ENCODE measurements at places on chromosomes 12 and 14.

DNA sequence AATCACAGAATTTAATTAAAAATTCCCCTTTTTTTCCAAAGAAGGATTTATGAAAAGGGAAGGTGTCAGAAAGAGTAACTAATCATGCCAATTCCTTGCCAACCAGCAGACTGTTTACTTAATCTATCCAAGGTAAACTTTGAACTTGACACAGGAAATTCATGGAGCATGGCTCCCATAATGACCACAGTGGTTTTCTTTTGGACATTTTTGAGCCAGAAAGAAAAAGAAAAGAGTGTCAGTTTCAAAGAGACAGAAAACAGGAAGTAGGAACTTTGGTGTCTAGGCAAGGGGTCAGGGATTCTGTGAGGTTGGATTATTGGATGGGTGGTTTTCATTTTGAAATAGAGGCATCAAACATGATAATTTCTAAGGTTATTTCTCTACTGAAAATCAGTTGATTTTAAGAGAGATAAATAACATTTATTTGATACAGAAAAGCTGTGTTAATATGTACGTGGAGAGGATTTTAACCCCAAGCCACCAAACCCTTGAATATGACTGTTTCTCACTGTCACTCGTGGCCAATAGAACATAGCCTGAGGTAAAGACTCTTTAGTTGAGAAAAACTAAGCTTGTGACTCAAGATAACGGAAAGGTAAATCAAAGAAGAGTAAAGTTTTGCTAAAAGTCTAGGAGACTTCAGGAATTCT lies 196.1 kb downstream of the TTC6 start:
- DNase-seq, result no peak

GRCh38 chr14:33364466-33364865 lies 425.8 kb downstream of the NPAS3 start:
- DNase-seq, result peak; percentile 6

- DNase-seq, result peak; percentile 56
Measured at GRCh38 chr12:24902511-24903328, 46.2 kb downstream of the BCAT1 start.

GRCh38 chr14:69606258-69607184 lies 4.9 kb upstream of the SUSD6 start:
- DNase-seq, result no peak

- no peak for DNase-seq
Measured at GRCh38 chr12:14129611-14130195, 148.3 kb upstream of the GRIN2B start.

GRCh38 chr12:67474934-67475620 lies 173.5 kb upstream of the DYRK2 start:
- no peak for DNase-seq

- DNase-seq, result no peak
Measured at GRCh38 chr12:581321-581720, 81.9 kb downstream of the NINJ2 start.

GRCh38 chr12:6313326-6313940 lies 3.0 kb downstream of the PLEKHG6 start:
- DNase-seq, result no peak

GRCh38 chr12:106149096-106149784 lies 10.5 kb upstream of the NUAK1 start:
- no peak for DNase-seq

DNA sequence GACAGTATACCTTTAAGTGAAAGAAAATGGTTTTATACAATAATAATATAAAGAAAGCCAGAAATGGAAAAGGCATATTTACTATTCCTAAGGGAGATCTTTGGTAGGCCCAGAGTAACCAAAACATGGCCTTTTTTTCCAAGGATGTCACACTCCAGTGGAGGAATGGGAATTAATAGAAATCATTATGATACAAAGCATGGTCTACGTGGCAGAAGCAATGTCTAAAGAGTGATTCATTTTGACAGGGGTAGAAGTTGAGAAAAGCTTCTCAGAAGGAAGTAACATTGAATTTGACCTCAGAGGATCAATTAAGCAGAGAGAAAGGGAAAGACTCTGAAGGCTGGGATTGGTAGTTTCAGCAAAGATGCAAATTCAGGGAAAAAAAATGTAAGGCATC lies 208.6 kb downstream of the BTG1 start:
- DNase-seq, result no peak

DNA sequence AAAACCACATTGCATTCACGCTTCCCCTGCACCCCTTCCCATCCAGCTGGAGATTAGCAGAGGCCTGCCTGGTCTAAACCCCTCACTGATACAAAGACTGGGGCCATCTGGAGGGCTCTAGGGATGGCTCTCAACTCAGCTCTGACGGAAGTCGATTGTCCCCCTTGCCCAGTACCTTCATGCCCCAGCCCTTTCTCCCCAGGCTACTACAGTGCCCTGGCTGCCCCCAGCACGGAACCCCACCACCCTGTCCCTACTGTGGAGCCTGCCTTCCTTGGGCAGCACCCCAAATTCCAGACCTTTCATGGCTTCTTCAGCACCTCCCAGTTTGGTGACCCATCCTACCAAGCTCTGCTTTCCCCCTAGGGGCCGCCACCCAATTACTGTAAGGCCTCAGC lies 25.6 kb downstream of the ZFP36L1 start:
- DNase-seq, result no peak

- no peak for DNase-seq
Measured at GRCh38 chr14:54877703-54878021, 25.0 kb downstream of the GCH1 start.

- DNase-seq, result no peak
Measured at GRCh38 chr12:8076366-8076765, 5.7 kb upstream of the NECAP1 start.

- no peak for DNase-seq
Measured at GRCh38 chr12:125255935-125256633, 190.8 kb downstream of the AACS start.

GRCh38 chr14:104364830-104365229 lies 214.7 kb upstream of the C14orf180 start:
- no peak for DNase-seq

DNA sequence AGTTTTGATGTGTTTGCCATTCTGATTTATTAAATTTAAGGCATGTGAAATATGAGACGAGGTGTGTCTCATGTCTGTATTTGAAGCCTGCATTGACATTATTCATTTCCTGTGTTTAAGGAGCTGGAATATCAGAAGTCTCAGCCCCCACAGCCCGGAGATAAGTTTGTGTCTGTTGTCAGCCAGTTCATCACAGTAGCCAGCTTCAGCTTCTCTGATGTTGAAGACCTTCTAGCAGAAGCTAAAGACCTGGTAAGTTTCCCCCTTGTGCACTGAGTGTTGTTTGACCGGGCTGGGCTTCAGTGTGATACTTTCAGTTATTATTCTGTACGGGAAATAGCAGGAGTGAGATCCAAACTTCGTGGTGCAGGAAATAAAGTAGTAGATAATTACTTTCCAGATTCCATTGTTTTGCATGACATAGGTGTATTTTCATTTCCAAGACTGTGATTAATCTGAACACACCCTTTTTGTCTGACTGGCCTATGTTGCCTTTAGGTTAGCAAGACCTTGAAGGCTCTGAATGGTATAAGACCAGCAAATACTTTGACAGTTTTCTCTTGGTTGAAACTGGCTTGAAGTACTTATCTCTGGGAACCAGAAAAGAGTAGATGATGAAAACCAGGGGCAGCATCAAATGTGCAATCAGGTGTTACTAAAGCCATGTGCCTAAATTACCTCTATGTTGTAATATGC lies 101.5 kb downstream of the GPR135 start:
- DNase-seq, result peak; percentile 48

DNA sequence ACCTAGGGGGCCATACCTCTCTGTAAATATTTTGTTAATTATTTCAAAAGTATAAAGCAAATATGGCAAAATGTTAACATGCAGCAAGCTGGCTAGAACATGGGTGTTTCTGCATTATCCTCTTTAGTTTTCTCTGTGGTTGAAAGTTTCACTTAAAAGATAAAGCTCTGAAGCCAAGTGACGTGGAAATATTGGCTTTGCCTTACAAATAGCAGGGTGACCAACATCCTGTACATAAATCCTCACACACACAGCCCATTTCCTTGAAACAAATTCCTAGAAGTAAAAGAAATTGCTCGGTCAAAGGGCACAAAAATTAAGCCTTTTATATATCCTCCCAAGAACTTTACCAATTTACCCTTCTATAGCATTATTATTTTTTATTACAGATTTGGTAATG lies 10.6 kb upstream of the VWF start:
- no peak for DNase-seq

DNA sequence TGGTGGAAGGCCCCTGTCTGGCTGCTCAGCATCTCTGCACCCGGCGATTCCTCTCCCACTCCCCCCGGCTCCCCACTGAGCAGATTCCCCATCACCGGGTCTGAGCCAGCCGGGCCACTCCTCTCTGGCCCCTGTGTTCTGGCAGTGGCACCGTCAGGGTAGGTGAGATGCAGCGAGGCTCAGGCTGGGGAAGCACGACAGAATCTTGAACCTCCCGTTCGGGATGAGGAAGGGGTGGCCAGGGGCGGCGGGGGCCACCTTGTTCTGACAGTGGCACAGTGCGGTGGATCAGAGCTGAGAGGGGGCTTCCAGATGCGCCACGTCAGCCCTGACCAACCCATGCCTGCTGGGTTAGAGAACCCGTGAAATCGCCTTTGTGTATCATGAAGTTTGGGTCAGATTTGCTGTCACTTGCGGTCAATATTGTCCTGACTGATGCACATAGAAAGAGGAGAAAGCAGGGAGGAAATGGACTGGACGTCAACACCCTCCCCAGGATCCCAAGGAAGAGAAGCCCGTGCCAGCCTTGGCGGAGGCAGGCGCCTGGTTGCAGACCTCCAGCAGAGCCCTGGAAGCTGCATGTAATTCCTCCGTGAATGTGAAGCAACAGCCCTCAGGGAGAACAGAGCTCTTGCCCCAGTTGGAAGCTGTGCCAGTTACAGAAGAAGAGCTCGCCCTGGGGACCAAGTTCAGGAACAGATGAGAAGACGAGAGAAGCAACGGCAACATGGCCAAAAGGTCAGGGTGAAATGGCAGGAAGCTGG lies 137.1 kb upstream of the SFSWAP start:
- DNase-seq, result no peak

GRCh38 chr12:1566449-1567135 lies 27.8 kb downstream of the FBXL14 start:
- no peak for DNase-seq

DNA sequence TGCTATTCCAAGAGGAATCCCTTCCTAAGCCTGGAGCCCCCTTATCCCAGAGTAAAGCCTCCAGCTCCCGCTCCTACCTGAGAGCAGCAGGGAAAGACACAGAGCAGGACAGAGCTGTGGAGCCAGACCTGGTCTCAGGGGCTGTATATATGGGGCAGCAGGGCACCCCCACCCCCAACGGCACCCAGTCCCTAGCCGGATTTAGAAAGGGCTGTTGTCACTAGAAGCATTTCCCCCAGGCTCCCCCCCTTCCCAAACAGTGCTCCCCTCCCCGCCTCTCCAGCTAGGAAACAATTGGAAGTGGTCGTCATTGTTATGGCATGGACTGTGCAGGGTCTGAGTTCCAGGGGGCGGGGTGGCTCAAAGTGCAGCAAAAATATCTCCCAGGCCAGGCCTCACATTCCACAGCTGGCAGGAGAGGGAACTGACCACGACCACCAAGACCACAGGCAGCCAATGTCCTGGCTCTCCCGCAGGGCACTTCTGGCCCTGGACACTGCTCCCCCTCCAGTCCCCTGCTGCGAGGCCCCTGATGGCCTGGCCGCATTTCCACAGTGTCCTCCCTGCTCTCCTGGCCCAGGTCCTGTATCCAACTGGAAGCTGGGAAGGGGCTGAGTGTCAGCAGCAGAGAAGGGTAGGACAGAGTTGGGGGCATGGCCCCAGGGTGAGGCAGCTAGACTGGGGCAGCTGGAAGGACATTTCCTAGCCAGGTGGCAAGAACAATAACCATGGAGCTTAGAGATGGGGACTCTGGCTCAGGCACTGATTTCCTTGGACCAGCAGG lies at the start of gene MYH7:
TSS of gene MYH7 (minus strand) at position 118 of the 784 bp plus-strand sequence. CDS start 1,928 bp downstream, outside the sequence.
- no peak for DNase-seq

DNA sequence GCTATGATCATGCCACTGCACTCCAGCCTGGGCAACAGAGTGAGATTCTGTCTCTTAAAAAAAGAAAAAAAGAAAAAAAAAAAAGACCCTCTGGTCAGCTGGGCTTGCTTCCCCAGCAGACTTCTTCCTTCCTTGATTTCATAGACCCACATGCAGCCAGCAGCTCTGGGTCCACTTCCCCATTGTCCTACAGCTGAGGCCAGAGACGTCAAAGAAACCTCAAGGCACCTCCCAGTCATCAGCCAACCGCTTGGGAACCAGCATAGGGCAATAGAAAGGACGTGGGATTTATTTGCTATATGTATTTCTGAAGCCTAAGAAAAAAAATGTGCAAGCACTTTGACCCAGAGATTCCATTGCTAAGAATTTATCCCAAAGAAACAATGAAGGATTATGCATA lies 35.4 kb upstream of the SPPL3 start:
- no peak for DNase-seq

- DNase-seq, result no peak
Measured at GRCh38 chr12:96170762-96171161, 23.4 kb upstream of the ELK3 start.

- DNase-seq, result no peak
Measured at GRCh38 chr14:89331398-89331797, 85.6 kb downstream of the FOXN3 start.

- DNase-seq, result no peak
Measured at GRCh38 chr12:76554405-76555230, 5.0 kb downstream of the OSBPL8 start.

- no peak for DNase-seq
Measured at GRCh38 chr12:1698720-1699119, 7.8 kb downstream of the ADIPOR2 start.

All from fibroblast of skin of right quadriceps (primary cell).